CD8-positive, alpha-beta memory T cell (primary cell): ENCODE measurements at places on chromosomes 2 and 18.

GRCh38 chr18:80169607-80170006 lies 60.5 kb downstream of the ADNP2 start:
- no peak for DNase-seq

DNA sequence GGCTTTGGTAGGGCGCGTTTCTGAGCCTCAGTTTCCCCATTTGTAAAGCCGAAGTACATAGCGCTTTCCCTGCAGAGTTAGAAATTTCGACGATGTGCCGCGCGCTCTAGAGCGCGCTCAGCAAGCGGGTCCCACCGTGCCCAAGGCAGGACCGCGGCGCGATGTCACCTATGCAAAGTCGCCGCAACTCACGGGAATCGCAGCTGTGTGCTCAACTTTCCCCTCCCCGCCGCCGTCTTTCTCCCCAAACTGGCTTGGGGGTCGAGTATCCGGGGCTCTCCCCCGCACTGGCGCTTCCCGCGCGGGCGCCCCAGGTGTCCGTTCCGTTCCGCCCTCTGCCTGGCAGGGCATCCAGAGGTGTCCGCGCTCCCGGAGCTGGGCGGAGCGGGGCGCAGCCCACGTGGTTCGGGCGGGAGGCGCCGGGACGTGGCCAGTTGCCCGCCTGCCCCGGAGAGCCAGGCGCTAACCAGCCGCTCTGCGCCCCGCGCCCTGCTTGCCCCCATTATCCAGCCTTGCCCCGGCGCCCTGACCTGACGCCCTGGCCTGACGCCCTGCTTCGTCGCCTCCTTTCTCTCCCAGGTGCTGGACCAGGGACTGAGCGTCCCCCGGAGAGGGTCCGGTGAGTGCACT lies at the start of gene MLPH:
Gene MLPH, plus strand, starts transcription at position 433 of the 630 bp plus-strand sequence. CDS start 6,176 bp downstream, outside the sequence.
- DNase-seq = no peak

DNA sequence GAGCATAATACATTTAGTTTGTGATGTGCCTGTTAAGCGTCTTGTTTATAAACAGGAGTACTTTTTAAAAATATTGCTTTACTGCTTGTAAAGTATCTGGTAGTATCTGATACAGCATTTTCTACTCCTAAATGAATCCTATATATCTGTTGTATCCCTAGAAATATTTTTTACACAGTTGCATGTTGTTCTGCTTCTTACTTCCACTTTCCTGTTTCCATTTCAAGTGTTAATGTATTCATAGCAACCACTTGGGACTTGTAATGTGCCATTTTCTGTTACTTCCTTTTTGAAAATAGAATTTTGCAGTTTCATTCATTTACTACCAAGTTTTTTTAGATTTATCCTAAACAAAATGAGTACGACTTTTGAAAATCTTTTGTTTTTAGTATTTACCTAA lies 24.9 kb downstream of the CCNT2 start:
- DNase-seq = no peak

- DNase-seq = no peak
Observed at GRCh38 chr18:11327391-11328009, 178.1 kb upstream of the PIEZO2 start.

DNA sequence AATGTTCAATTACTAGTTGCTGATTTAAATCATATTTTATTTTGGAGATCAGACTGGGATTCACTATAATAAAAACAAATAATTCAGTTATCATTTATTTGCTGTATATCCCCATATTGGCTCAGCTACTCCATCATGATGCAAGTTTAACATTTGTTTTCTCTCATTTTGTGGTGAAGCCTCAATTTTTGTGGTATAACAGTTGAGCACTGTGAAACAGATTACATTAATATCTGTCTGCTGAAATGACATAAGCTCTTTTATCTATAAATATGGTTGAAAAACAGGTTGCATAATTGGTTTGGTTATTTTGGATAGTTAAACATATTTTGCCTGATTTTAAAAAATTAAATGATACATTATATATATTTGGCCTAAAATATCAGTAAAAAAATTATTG lies 67.7 kb downstream of the DPP4 start:
- no peak for DNase-seq

DNA sequence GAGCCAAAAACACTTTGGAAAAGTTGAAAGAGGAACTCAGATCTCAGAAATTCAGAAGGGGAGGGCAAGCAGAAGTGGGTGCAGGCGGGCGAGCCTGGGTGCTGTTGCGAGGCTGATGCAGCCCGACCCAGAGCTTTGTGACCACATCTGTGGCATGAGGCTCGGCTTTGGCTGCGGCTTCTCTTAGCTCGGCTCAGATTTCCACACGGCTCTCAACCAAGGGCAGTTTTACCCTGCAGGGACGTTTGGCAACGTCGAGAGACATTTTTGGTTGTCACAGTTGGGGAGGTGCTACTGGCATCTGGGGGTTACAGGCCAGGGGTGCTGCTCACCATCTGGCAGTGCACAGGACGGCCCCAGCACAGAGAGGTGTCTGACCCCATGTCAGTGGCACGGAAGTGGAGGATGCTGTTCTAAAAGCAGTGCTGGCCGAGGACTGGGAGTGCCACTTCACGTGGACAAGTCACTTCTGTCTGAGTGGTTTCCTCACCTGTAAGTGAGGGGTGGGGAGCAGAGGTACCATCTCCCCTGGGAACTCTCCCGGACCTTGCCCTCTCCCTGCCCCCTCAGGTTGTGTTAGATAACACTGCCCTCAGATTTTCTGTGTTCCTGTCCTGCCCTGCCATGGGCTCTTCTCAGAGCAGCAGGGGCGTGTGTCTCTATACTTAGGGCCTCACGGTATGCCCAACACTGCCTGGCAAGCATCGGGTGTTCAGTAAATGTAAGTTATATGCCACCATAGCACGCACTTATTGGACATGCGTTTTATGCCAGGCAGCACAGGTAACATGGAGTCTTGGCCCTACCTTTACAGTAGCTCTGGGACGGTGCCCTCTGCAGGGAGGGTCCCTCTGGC lies 48.7 kb upstream of the FAHD2A start:
- no peak for DNase-seq

DNA sequence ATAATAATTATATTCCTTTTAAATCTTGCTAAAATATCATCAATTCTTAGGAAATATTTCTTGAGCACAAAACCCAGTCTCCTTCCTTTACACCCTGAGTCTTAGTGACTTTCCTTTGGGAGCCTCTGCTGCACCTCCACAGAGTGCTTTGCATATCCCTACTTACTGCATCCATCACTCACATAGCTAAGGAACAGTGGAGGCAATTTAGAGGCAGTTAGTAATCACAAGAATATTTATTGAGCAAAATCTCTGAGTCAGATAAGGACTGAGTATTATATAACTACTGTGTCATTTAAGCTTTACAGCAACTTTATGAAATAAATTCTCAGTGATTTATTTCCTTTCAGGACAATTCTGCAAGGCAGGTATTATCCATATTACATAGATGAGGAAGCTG lies 327.7 kb downstream of the TMX3 start:
- no peak for DNase-seq

- no peak for DNase-seq
Observed at GRCh38 chr18:8742387-8743361, 37.3 kb downstream of the MTCL1 start.

GRCh38 chr2:130393318-130393910 lies 37.6 kb downstream of the PTPN18 start:
- no peak for DNase-seq

GRCh38 chr2:234328444-234328990 lies 168.4 kb downstream of the ARL4C start:
- DNase-seq = no peak

GRCh38 chr2:185567196-185567595 lies 171.4 kb upstream of the FSIP2 start:
- DNase-seq = no peak

- no peak for DNase-seq
Observed at GRCh38 chr2:207055257-207055656, 110.5 kb downstream of the KLF7 start.

DNA sequence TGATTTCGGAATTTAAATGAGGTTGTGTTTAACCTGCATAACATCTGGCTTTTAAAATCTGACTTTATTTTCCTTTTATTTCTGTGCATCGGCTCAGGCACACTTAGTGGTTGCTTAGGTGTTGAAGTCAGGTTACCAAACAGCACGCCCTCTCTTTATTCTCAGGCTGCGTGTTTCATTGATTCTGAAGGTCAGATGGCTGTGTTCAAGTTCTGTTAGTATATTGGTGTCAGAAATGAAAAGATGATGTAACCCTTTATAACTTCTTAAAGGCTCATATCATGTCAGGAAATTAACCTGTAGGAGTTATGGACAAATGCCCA lies 246.5 kb downstream of the LDLRAD4 start:
- no peak for DNase-seq

GRCh38 chr2:127874378-127875269 lies 11.1 kb downstream of the AMMECR1L start:
- no peak for DNase-seq

GRCh38 chr2:158755310-158756087 lies 39.6 kb upstream of the DAPL1 start:
- no peak for DNase-seq

GRCh38 chr2:171389780-171390179 lies 44.0 kb downstream of the METTL8 start:
- DNase-seq = no peak

DNA sequence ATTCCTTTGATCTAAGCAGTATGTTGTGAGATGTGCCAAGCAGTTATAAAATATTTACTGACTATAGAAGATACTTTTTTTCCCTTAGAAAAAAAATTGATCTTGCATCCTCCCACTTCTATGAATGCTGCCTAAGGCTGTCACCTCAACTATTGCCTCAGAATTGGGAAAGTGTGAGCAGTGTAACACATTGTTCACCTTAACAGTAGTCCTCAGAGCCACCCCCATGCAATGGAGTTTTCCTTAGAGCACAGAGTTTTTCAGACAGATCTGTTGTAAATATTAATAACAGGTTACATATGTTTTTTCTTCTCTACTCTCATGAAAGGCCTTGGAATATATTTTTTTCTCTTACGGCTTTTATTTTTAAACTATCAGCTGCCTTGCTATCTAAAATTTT lies 607.3 kb downstream of the STK39 start:
- DNase-seq = no peak

DNA sequence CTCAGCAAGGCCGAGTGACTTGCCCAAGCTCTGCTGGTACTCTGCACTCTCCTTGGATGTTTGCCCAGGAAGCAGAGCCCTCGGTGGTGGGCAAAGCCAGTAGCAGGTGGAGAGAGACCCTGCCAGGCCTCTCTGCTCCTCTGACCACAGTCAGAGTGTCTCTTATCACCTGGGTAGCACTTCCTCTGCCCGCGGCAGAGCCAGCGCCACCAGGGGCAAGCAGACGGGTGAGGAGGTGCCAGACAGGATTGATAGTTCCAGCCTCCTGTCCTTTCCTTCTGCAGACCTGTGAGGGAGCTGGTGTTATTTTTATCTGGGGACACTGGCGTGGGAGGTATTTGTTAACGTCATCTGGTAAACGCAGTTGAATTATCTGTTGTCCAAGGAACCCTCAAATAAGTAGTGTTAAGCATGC lies 152.9 kb downstream of the SMAD7 start:
- no peak for DNase-seq

DNA sequence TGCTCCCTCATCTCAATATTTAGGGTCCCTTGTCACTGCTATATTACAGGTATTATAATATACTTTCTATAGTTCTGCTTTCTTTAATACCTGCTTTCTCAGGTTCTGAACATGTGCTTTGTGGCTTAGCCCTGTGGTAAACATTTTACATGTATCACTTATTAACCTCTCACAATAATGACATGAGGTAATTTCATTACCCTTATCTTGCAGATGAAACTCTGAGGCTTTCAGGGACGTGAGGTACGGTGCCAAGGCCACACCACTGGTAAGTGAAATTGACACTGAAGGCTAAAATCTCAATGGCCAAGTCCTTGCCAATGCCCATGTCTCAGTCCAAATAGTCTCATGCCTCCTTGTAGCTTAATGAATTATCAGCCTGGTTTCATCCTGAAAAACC lies 21.7 kb downstream of the LINC00305 start:
- no peak for DNase-seq
